Temporal lobe (tissue), 4 donors: ENCODE measurements at places on chromosomes 16 and 17. TPM values are rescaled to one million over a fixed set of nuclear protein-coding genes. Genes with fewer than 3 reads are reported as not detected.

PPP1R1B gene
- 20.7 TPM for total RNA-seq

NPB gene
- total RNA-seq = 1.5 TPM

LITAFD gene
- total RNA-seq = not detected

STAT5A gene
- 0.74 TPM for total RNA-seq

MYO1D gene
- 29.7 TPM for total RNA-seq

CHST4 gene
- total RNA-seq = under 0.01 TPM
